Stimulated activated CD8-positive, alpha-beta memory T cell treated with anti-CD3 and anti-CD28 coated beads, Interleukin-15, amount 100 ng/mL, for 24 hours (primary cell): ENCODE measurements at places on chromosomes 7 and 10.

GRCh38 chr10:43186150-43186549, 47.9 kb downstream of the CSGALNACT2 start:
- DNase-seq = no peak

GRCh38 chr10:30029164-30029871, 30.1 kb downstream of the JCAD start:
- no peak for DNase-seq

GRCh38 chr7:71782051-71782450, 630.1 kb downstream of the CALN1 start:
- no peak for DNase-seq

DNA sequence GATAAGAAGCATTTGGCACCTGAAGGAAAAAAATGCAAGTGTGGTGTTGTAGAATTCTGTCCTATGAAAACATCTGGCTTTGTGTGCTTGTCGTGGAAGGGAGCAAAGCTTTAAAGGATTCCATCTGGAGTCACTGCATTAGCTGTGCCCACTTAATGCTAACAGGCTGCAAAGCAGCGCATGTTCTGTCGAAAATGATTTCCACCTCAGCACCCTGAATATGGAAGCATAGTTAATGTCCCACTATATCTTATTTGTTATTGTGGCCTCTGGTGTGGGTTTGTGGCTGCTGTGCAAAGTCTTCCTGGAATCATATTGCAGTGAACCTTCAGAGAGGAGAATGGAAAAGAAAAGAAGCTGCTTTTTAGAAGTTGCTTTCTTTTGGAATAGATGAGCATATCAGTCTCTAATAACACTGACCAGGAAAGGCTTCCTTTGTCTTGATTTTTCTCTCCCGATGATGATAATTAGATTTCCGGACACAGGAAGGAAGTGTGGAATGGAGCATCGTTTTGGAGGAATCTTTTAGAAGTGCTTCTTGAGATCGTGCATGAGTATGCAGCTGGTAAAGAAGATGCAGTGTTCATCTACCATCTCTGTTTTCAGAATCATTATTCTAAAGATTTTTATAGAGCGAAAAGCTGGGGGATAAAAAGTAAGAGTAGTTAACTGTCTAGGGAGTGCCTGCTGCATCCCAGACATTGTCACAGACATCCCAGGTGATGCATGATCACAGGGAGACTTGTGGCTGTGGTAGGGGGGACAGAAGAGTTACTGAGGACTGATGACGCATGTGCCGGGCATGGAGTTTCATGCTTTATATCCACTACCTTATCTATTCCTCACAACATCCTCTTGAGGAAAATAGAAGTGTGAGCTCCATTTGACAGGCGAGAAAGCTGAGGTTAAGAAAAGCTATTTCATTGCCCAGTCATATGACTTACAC, 54.6 kb downstream of the TEX36 start:
- DNase-seq = no peak

GRCh38 chr7:143514487-143514886, 36.8 kb downstream of the TAS2R41 start:
- no peak for DNase-seq

- no peak for DNase-seq
Measured at GRCh38 chr7:105330526-105330925, 58.2 kb downstream of the SRPK2 start.

GRCh38 chr7:106522696-106523095, 138.3 kb downstream of the CCDC71L start:
- DNase-seq = no peak

DNA sequence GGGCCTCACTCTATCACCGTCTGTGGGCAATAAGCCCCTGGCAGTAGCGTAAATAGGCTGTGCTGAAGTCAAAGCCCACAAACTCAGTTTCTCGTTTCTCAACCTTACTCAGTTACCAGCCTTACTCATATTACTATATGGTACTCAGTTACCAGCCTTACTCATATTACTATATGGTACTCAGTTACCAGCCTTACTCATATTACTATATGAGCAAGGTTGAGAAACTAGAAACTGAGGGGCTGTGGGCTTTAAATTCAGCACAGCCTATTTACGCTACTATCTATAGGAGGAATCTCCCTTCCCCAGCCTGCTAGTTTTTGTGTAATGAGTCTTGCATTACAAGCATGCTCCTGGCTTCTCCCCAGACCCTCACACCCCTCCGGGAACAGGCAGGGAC, 35.4 kb downstream of the CCDC3 start:
- DNase-seq = no peak

- no peak for DNase-seq
Measured at GRCh38 chr7:128937647-128938543, at the start of gene IRF5. Gene IRF5, plus strand, starts transcription at chr7:128937927. Its CDS starts 4,155 bp downstream, at chr7:128942082.

DNA sequence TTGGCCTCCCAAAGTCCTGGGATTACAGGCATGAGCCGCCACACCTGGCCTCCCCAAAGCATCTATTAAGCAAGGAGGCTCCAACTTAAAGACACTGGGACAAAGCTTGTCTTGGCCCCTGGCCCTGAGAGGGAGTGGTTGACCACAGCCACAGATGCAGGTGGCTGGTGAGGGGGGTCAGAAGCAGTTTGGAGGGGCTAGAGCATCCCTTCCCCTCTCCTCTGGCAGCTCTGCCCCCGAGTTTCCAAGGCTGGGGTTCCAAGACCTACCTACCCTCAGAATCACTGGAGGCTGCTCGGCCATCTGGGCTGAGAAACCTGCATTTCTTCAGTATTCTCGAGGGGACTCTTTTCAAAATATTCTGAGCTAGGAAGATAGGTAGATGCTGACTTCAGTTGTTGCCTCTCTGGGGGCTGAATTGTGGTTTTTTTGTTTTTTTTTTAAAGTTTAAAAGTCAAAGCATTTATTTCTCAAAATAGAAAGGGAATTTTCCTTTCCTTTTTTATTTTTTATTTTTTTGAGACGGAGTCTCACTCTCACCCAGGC, 32.6 kb downstream of the DDIT4 start:
- no peak for DNase-seq

DNA sequence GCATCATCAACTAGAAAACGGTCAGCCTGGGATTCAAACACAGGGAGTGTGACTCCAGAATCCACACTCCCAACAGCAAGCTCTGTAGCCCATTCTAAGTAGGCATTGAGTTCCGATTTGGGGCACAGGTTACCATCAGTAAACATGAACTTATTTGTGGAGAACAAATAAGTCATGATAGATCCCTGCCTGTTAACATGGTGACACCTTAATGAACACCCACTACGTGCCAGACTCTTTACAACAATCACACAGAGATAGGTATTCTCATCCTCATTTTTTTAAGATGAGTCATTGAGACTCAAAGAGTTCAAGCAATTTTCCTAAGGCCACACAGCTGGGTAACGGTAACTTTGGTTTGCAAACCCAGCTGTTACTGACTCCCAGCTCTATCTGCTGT, 91.5 kb downstream of the LYZL2 start:
- DNase-seq = no peak

DNA sequence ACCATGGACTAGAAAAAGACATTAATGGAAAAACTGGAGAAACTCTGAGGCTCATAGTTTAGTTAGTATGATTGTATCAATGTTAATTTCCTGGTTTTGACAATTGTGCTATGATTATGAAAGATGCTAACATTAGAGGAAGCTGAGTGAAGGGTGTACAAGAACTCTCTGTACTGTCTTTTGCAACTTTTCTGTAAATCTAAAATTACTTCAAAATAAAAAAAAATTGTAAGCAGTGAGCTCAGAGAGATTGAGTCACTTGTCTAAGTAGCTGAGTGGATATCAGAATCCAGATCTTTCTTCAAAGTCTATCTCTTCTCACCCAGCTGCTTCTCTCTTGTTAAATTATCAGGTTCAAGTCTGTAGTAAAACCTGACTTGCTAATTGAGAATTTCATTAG, 181.1 kb downstream of the PLCE1 start:
- DNase-seq = no peak

- DNase-seq = no peak
Measured at GRCh38 chr7:39709768-39710311, 86.5 kb downstream of the RALA start.

DNA sequence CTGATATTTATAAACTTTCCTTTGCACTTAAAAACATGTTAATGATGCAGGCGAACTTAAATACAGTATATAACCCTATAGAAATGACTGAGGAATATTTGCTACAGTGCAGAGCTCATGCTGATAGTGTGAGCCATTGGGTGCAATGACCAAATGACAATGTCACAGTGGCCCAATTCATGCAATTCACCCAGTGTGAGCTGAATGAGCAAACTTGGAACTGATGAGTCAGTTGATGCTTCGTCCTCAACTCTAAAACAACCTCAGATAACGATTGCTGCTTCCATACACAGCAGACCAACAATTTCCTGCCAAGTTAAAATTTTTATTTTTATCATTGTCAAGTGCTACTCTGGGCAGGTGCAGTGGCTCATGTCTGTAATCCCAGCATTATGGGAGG, 12.1 kb upstream of the ZC3HAV1L start:
- DNase-seq = no peak

GRCh38 chr7:19375976-19376375, 230.8 kb upstream of the FERD3L start:
- no peak for DNase-seq

- no peak for DNase-seq
Measured at GRCh38 chr7:77727936-77728701, 31.9 kb downstream of the RSBN1L start.

DNA sequence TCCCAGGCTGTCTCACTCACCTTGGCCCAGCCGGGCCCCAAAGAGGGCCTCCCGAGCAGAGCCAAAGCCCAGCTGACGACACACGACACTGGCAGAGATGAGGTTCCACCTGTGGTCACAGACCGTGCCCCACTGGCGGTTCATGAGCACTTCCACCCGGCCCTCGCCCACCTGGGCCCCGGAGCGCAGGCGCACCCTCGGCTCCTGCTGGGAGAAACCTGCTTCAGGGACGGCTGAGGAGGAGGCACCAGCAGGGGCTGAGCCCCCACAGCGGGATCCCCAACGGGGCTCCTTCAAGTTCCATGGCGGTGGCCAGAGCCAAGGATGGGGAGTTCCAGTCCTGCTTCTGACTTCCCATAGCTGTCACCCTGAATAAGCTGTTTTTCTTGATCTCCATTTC, 10.0 kb downstream of the LOXL4 start:
- DNase-seq = no peak

- DNase-seq = no peak
Measured at GRCh38 chr10:1074052-1074747, 18.0 kb downstream of the WDR37 start.

GRCh38 chr7:43395351-43395750, 187.6 kb upstream of the STK17A start:
- DNase-seq = no peak

- no peak for DNase-seq
Measured at GRCh38 chr7:124764847-124765400, 668 bp downstream of the GPR37 start.
